ENCODE measurements at places on chromosomes 16 and 17.

DNA sequence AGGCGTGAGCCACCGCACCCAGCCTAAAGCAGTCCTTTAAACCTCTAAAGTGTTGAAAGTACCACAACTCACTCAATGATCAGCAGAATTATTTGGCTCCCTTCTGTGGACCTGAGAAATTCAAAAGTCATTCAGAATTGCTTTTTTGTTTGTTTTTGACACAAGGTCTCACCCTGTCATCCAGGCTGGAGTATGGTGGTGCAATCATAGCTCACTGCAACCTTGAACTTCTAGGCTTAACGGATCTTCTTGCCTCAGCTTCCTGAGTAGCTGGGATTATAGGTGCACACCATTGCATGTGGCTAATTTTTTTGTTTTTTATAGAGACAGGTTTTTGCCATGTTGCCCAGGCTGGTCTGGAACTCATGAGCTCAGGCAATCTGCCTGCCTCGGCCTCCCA lies 44.3 kb downstream of the TRAF4 start:
- no peak for DNase-seq

DNA sequence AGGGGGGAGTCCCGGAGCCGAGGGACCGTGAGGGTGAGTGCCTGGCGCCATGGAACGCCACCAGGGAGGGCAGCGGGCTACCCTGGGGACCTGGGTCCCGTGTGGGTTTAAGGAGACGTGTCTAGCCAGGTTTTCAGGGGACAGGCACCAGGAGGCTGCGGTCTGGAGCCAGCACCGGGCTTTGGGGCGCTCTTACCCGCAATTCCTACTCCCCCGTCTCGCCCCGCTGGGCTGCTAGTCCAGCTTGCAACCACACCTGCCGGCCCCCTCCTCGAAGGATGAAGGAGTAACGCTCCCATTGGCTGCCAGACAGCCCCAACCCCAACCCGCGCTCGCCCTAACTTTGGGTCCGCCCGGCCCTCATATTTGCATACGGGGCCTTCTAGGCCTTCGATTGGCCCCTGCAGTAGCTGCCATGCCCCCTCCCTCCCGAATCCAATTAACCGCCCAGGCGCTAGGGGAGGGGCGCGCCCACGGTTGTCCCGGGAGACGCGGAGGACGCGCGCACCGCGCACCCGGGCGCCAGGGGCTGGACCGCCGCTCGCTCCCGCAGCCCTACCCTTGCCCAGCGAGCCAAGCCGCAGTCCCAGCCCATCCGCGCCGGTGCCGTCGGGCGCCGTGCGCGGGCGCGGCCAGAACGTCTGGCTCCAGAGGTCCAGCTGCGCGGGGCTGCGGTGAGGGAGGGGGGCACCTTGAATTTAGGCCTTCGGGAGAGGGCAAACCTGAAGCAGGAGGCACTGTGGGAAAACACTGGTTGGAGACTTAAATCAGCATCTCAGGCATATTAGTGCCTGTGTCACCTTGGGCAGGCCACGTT lies at the start of gene TTLL6:
TSS of gene TTLL6 (minus strand) at position 456 of the 817 bp plus-strand sequence. CDS start at position 299, 157 bp downstream.
- DNase-seq: peak; percentile 91

DNA sequence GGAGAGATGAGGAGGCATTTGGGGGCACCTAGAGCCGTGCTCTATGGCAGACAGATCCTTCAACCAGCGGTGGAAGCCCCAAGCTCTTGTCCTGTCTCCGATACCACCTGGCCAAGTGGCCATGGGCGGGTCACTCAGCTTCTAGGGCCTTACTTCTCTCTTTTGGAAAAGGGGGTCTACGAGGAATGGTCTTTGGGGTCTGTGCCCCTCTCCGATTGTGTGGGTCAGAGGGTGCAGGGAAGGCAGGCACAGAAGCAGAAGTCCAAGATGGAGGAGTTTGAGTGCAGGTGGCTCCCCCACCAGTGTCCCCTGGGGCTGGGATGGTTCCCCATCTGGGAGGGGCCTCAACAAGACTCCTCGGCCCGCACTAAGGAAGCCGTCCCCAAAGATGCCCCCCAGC lies 116.7 kb downstream of the CCDC182 start:
- no peak for DNase-seq

DNA sequence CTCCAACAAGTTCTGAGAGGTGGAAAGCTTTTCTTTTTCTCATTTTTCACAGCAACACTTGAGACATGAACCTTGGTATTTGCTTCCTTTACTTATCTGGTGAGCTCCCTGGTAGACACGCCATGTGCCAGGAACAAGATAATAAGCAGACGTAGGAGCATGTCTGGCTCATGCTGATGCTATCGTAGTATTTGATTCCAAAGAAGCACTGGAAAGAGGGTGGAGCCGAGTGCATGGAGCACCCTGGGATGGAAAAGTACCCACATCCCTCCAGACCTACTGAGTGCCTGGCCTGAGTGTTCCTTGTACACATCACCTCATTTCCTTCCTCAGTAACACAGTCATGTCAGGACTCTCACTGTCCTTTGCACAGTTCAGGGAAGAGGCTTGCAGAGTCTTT lies 231.0 kb downstream of the CBLN1 start:
- no peak for DNase-seq

DNA sequence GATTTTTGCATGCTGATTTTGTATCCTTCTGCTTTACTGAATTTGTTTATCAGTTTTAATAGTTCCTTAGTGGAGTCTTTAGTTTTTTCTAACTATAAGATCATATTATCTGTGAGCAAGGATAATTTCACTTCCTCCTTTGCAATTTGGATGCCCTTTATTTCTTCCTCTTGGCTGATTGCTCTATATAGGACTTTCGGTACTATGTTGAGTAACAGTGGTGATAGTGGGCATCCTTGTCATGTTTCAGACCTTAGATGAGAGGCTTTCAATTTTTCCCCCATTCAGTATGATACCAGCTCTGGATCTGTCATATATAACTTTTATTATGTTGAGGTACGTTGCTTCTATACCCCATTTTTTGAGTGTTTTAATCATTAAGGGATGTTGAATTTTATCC lies 224.5 kb upstream of the CNTNAP4 start:
- DNase-seq: no peak

DNA sequence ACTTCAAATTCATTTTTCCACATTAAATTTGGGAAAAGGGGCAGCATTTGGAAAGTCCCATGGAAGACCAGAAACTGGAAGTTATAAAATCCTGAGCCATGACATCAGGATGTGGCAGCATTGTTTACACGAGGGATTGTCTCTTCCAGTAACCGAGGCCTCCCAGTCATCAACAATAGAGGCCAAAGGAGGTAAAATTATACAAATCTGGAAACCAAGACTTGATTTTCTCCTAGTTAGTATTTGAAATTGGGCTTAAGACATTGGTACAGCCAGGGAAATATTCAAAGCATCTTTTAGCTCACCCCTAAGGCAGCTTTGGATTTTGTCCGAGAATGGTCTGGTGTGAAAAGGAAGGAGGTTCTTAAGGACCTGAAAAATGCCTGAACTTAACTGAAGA lies 251.6 kb upstream of the FOXF1 start:
- no peak for DNase-seq

GRCh38 chr16:78446486-78446885 lies 347.0 kb downstream of the WWOX start:
- DNase-seq: no peak

DNA sequence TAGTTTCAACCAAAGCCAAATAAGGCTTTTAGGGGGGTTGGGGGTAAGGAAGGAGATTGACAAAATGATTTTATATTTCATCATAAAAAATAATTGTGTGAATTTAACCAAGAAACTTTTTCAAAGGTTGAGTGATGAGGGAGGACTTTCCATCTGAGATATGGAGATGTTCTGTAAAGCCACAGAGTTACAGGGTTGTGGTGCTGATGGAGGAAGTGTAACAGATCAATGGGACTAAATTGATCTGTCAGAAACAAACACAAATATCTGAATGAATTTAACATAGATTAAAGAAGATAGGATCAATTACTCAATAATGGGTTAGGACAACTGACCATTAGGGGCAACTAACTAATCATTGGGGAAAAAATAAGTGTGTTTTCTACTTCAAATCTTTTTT lies 14.2 kb upstream of the PIK3R5 start:
- no peak for DNase-seq

GRCh38 chr17:45222289-45222995 lies 757 bp downstream of the FMNL1 start:
- DNase-seq: no peak

GRCh38 chr17:75445296-75445695 lies 11.1 kb upstream of the TMEM94 start:
- DNase-seq: no peak

DNA sequence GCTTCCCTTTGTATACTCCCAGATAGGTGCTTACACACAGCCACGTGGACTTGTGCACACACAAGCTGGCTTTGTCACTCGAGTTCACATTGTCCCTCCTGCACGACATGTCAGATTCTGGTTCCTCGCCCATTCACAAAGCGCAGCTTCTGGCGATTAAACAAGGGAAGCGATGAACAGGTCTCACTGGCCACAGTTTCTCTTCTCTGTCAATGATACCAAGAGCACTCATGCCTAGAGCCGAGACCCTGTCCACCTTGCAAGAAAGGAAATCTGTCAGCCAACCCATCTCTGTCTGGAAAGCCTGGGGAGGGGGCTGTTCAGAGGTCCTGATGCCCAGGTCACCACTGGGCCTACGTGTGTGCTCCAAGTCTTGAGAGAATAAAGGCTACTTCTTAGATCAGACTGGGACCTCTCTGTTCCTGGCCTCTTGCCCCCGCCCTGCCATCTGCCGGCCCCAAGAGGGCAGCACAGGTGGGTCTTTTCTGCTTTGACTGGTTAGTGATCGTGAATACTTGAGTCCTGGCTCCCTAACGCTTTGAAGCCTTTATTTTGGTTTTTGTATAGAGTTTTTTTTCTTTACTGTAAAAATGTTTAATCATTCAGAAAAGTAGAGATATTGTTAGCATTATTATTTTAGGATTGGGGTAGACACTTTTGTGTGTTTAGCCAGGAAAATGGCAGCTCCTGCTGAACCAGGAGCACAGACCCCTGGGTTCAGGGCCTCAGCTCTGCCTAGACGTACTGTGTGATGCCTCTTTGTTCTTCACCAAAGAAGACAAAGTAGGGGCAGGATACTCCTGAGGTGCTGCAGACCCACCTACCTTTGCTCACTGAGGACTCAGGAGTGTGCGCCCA lies 104.7 kb downstream of the MRM1 start:
- DNase-seq: peak; percentile 32

GRCh38 chr17:27569257-27569722 lies 61.7 kb upstream of the LGALS9 start:
- DNase-seq: no peak

GRCh38 chr16:75455677-75456076 lies 8.8 kb downstream of the TMEM170A start:
- no peak for DNase-seq

DNA sequence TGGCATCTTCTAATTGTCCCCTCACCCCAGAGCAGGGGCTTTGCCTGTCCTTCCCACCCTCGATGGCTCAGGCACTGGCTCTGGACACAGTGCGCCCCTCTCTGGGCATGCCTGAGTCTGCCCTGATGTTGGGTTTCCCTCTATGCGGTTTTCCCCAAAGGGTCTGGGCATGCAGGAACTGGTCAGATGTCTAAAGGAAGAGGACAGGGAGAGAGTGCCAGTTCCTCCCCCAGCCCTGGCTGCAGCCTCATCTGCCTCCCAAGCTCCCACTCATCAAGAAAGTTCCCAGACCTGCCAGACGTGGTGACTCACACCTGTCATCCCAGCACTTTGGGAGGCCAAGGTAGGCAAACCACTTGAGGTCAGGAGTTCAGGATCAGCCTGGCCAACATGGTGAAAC lies 41.3 kb upstream of the PABPN1L start:
- no peak for DNase-seq

GRCh38 chr16:13236308-13236707 lies 334.9 kb downstream of the SHISA9 start:
- DNase-seq: no peak

- no peak for DNase-seq
Measured at GRCh38 chr16:89330177-89330856, 112.8 kb downstream of the ZNF778 start.

DNA sequence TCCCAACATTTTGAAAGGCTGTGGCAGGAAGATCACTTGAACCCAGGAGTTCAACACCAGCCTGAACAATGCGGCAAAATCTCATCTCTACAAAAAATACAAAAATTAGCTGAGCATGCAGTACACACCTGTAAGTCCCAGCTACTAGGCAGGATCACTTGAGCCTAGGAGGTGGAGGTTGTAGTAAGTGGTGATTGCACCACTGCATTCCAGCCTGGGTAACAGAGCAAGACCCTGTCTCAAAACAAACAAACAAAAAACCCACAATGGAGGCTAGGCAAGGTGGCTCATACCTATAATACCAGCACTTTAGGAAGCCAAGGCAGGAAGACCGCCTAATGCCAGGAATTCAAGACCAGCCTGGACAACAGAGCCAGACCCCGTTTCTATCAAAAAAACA lies 12.0 kb downstream of the APPBP2 start:
- DNase-seq: no peak

DNA sequence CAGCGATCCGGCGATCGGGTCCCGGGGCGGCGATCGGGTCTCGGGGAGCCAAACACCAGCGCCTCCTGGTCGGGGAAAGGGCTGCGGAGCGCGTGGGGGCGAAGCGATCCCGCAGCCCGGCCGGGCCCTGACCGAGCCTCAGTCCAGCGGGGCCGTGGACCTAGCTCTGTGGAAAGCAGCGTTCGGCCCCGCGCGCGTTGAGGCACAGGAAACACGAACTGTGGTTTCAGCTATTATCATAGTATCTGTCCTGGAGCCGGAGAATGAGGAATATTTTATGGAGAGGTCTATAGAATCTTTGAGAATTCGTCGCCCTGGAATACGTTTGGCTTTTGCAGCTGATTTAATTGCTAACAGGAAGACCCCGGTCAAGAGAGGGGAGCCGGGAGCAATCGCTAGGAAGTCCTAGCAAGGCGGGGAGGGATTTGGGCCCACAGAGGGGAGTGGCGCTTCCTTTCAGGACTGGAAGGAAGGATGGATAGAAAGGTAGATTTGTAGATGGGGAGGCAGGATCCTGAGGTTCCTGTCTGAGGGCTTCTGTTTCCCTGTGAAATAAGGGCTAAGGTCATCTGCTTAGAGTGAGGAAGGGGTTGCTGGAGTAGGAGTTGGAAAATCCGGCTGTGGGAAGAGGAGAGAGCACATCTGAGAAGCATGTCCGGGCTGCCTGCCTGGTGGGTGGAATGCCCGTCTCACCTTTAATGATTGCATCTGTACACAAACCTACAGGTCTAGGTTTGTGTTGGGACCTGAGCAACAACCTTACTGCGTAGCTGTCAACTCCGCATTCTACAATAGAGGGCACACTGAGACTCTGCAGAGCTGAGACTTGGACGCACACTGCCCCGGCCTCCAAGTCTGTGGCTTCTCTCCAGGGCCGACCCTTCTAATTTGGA lies 770 bp downstream of the CCNF start:
- no peak for DNase-seq

GRCh38 chr16:89519881-89520280 lies 11.7 kb downstream of the SPG7 start:
- no peak for DNase-seq

DNA sequence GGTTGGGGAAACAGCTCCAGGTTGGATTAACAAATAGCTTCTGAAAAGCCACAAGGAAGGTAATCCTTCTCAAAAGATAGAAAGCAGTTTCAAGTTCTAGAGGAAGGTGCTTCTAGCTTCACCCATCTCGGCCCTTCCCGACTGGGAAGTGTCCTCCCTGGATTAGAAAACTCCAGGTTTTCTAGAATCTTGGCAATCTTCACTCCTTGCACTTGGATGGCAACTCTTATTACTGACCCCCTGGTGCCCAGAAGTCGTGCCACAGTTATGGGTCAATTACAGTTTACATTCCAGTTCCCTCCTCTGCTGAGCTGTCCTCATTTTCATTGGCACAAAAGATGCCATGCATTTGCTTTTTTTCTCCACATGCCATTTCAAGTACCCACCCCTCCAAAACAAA lies 65.6 kb downstream of the SMG6 start:
- DNase-seq: no peak

- DNase-seq: no peak
Measured at GRCh38 chr16:69386596-69386995, 789 bp upstream of the TERF2 start.
